ENCODE measurements at places on chromosomes 6 and 20.

- H3K4me3 ChIP-seq, result no peak overlapping the region
- no peak overlapping the region for H3K27ac ChIP-seq
- H3K27me3 ChIP-seq, result no peaks in the 10 kb centered on the region
These were observed 16.1 kb upstream of the TNFAIP3 start for GRCh38 chr6:137850816-137851602.

DNA sequence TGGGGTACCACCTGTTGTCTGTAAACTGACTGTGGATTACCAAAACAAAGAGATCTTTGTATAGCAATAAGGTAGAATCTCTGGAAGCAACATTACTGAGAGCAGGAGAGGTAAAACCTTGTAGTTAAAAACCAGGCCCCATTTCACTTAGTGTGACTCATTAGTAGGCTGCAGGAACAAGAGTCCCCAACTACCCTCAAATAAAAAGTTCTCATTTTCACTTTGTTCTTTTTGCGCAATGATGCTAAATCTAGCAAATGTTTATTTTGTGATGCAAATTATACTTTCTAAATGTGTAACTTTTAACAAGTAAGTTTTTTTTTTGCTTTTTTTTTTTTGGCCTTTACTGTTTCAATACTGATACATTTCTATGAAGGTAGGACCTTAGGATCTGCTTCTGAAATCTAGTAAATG lies 67.1 kb downstream of the ESF1 start:
- peaks cover 53% of the 10 kb centered on the region for H3K36me3 ChIP-seq
- no peaks in the 10 kb centered on the region for H3K27me3 ChIP-seq
- no peak overlapping the region for H3K27ac ChIP-seq
- ATAC-seq, result no peak

DNA sequence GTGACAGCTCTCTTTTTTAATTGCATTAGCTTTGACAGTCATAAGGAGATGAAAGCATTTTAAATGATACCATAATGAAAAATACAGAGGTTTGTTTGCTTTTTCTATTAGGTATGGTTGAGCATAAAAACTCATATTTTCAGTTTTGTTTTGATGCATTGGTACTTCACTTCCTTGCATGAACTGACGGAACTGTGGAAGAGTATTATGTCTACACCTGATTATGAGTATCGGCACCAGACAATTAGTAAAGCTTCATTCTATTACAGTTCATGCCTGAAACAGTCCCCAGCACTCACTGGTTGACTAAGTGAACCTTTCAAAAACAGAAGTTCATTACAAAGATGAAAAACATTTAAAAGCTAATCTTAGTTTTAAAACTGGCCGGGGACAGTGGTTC lies 593.0 kb downstream of the GRIK2 start:
- H3K36me3 ChIP-seq, result no peaks in the 10 kb centered on the region
- H3K4me1 ChIP-seq, result no peaks in the 10 kb centered on the region
- no peak for ATAC-seq

GRCh38 chr6:168526841-168527281 lies 85.9 kb downstream of the SMOC2 start:
- H3K36me3 ChIP-seq, result no peaks in the 10 kb centered on the region
- no peaks in the 10 kb centered on the region for H3K4me1 ChIP-seq
- no peak for ATAC-seq
- no peak overlapping the region for H3K27ac ChIP-seq
- no peak overlapping the region for H3K4me3 ChIP-seq

DNA sequence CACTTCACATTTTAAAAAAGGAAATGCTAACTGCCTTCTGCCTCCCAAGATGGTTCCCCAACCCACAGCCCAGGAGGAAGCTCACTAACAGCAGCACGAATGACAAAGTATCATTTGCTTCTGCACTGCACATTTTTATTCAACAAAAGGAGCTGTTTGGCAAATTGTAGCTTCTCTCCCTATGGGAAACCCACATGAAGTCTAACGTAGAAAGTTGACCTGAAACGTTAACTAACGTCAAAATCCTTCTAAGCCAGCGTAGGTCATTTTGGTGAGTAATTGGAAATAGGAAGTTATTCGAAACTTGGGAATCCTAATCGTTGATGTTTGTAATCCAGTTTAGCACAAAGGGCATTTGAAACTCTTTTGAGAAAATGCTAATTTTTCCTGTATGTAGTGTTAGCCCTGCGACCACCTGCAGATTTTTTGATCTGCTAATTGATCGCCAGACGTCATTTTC lies 2.9 kb downstream of the SALL4 start:
- peaks cover 6% of the 10 kb centered on the region for H3K4me1 ChIP-seq
- H3K36me3 ChIP-seq, result no peaks in the 10 kb centered on the region
- no peak overlapping the region for H3K27ac ChIP-seq
- H3K4me3 ChIP-seq, result no peak overlapping the region

GRCh38 chr6:23498013-23498412 lies 628.0 kb upstream of the NRSN1 start:
- no peaks in the 10 kb centered on the region for H3K4me1 ChIP-seq
- no peak for ATAC-seq
- no peak overlapping the region for H3K27ac ChIP-seq
- no peaks in the 10 kb centered on the region for H3K27me3 ChIP-seq

GRCh38 chr6:25484900-25485299 lies 167.1 kb upstream of the SCGN start:
- H3K36me3 ChIP-seq, result no peaks in the 10 kb centered on the region
- no peaks in the 10 kb centered on the region for H3K27me3 ChIP-seq
- peaks cover 3% of the 10 kb centered on the region for H3K4me1 ChIP-seq
- H3K27ac ChIP-seq, result no peak overlapping the region
- no peak overlapping the region for H3K4me3 ChIP-seq
- ATAC-seq, result no peak

DNA sequence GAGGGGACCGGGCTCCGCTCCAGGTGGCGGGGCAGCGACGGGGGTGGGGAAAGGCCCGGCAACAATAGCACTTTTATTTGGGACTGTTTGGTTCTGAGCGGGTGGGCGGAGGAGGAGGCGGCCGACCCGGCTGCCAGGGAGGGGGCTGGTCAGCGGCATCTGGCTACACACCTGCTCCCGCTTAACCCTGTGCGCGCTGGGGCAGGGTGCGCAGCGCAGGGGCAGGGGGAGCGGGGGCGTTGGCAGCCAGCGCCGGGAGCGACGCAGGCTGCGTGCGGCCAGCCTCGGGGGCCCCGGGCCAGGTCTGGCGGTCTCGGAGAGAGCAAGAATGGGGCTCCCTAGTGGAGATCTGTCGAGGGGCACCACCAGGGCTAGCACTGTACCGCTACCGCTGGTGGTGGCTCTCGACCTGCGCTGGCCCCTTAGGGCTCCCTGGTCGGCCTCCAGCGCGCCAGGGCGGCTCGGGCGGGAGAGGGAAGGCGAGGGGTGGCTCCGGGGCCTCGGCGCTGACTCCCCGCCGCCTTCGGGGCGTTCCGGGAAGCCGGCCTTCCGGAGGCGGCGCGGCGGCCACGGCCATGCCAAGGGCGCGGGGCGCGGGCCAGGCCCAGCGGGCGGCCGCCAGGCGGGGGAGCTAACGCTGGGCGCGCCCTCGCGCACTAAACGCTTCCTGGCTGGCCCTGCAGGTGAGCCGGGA lies 92.4 kb downstream of the NCR2 start:
- peak overlapping the region; percentile 49 for H3K27ac ChIP-seq
- peaks cover 17% of the 10 kb centered on the region for H3K4me1 ChIP-seq
- H3K27me3 ChIP-seq, result no peaks in the 10 kb centered on the region
- H3K4me3 ChIP-seq, result no peak overlapping the region

- no peaks in the 10 kb centered on the region for H3K4me1 ChIP-seq
- no peak overlapping the region for H3K27ac ChIP-seq
- no peak overlapping the region for H3K4me3 ChIP-seq
- no peak for ATAC-seq
- no peaks in the 10 kb centered on the region for H3K27me3 ChIP-seq
These were observed 15.2 kb upstream of the GDAP1L1 start for GRCh38 chr20:44231713-44232468.

- no peaks in the 10 kb centered on the region for H3K27me3 ChIP-seq
- H3K36me3 ChIP-seq, result no peaks in the 10 kb centered on the region
- no peaks in the 10 kb centered on the region for H3K4me1 ChIP-seq
- ATAC-seq, result no peak
These were observed 1021.6 kb downstream of the EYS start for GRCh38 chr6:64685401-64685800.

DNA sequence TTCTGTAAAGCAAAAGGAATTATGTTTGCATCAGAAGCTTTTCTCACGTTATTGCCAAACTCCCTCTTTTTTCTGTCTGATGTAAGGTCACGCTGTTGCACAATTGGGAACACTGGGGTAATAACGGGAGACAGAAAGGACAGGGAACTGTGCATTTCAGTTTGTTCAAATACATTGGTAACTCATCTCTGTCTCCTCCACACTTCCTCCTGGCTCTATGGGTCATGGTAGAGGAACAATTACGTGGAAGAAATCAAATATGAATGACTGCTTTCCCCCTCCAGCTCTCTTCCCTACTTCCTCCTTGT lies 132.2 kb upstream of the TNFAIP3 start:
- no peaks in the 10 kb centered on the region for H3K27me3 ChIP-seq
- ATAC-seq, result no peak
- H3K4me3 ChIP-seq, result no peak overlapping the region
- H3K36me3 ChIP-seq, result no peaks in the 10 kb centered on the region
- H3K4me1 ChIP-seq, result no peaks in the 10 kb centered on the region

DNA sequence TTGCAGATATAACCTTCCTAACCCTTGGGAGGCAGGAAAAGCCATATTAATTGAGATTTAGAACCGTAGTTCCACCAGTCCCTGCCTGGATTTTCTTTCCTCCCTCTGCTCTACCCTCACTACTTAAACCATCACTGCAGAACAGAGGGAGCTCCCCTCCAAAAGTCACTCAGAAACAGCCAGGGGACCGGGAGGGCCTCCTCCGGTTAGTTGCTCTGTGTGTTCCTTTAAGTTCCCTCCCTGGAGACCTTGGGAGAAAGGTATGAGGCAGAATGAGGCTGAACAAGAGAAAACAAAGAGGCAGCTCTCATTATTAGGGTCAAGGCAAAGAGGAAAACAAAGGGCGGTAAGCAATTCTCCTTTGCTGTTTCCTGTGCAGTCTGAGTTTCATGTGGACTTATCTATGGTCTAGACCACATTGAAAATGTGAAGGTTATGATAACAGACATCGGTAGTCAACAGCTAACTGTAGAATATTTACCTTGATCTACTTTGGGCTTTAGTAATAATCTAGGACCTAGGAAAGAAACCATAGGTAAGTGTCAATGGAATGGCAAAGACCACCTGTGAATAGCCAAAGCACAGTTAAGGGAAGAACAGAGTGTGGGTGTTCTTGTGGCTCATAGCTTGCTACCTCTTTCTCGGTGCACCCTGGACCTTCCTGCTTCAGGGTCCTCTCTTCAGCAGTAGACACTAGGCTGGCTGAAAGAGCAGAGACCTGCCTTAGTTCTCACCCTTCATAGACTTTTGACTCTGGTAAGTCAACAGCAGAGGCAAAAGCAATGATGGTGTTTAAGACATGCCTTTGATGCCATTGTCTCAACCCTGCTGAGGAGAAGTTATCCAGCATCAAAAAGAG lies 250.9 kb upstream of the CITED2 start:
- no peaks in the 10 kb centered on the region for H3K4me1 ChIP-seq
- no peaks in the 10 kb centered on the region for H3K36me3 ChIP-seq
- H3K27me3 ChIP-seq, result no peaks in the 10 kb centered on the region

Measured in stimulated activated memory B cell treated with anti-CD40 and anti-IgM and Interleukin-4, amounts not matched to agents 10 μg/mL and 1 μg/mL and 100 μg/mL, for 72 hours (primary cell).